ENCODE measurements at places on chromosomes 1 and 21.

GRCh38 chr1:64161357-64161941 lies 42.0 kb upstream of the UBE2U start:
- no peak for DNase-seq

- no peak for DNase-seq
Measured at GRCh38 chr1:7106442-7107108, 321.3 kb downstream of the CAMTA1 start.

DNA sequence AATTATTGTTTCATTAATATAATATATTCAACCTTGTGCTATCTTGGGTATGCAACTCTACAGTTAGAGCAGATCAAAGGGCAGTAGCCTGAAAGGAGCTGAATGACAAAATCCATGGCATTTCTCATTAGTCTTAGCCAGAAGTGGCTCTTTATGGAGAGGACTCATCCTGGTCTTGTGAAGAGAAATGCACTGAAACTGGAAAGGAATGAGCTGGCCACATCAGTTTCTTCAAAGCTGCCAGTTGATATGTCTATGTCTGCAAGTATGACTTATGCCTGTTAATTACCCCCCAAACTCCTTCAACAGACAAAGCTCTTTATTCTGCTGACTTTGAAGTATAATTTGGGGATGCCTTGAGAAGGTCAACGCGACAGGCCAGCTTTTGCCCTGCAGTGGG lies 119.0 kb upstream of the UBE2U start:
- no peak for DNase-seq

DNA sequence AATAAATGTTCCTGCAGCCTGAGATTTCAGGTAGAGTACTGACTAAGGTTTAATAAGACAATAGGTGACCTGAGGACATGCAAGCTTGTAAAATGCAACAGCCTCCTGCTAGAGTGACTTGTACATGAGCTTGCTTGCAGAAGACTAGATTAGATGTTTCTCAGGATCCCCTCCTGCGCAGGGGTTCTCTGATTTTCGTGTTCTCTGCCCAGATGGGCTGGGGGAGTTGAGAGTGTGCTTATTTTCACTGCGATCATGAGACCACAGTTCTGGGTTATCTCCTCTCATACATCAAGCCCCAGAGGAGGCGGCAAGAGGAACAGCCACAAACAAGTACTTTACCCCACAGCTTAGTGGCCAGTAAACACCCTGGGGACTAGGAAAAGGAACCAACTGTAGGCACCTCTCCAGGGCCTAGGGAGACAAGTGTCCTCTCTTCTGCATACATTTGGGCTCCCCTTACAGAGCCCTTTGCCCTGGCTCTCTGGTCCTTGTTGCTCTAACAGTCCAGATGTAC lies 8.0 kb downstream of the TMEM81 start:
- DNase-seq = no peak

DNA sequence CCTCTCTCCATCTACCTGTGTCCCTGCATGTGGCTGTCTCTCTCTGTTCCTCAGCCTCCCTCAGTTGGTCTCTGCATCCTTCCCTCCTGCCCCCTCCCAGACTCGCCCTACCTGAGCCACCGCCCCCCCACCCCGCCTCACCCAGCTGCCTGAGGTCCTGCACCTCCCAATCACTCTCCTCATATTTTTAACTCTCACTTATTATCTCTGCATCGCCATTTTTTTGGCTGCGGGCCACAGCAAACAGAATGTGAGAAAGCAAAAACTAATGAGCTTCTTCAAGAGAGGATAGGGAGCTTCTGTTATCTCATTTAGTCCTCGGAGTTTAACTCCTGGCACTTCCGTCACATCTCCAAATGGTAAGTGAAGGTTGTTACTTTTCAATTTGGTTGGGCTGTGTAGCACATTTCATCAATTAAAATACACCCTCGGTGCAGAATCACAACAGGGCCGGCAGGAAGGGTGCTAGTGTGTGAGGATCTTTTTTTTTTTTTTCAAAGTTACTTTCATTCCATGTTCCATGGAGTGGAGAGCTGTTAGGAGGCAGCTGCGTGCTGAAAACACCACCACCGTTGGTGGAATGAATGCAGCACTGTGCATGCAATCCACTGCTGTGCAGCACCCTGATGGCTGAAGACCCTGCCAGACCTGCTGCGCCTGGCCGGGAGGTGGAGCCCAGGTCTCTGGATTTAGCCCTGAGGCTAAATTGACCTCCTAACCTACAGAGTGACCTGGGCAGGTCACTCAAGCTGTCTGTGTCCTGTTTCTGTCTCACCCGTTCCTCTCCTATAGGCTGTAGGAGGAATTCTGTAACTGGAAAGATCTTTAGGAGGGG lies 157.2 kb upstream of the NFIA start:
- DNase-seq = no peak

- DNase-seq = no peak
Measured at GRCh38 chr1:3351449-3352298, 102.8 kb upstream of the ARHGEF16 start.

DNA sequence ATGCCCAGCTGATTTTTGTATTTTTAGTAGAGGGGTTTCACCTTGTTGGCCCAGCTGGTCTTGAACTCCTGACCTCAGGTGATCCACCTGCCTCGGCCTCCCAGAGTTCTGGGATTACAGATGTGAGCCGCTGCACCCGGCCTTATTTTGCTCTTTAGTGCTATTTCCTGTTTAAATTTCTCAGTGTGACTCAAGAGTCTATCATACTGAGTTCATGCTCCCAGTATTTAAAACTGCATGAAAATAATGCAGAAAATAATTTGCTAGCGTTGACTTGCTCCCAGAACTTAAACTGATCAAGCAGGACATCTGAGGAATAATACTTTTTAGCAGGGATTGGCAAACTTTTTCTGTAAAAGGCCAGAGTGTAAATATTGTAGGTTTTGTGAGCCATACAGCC lies 86.4 kb upstream of the C1orf21 start:
- no peak for DNase-seq

GRCh38 chr1:31366796-31367195 lies 6.1 kb downstream of the FABP3 start:
- no peak for DNase-seq

- no peak for DNase-seq
Measured at GRCh38 chr1:182299728-182300616, 91.6 kb downstream of the GLUL start.

DNA sequence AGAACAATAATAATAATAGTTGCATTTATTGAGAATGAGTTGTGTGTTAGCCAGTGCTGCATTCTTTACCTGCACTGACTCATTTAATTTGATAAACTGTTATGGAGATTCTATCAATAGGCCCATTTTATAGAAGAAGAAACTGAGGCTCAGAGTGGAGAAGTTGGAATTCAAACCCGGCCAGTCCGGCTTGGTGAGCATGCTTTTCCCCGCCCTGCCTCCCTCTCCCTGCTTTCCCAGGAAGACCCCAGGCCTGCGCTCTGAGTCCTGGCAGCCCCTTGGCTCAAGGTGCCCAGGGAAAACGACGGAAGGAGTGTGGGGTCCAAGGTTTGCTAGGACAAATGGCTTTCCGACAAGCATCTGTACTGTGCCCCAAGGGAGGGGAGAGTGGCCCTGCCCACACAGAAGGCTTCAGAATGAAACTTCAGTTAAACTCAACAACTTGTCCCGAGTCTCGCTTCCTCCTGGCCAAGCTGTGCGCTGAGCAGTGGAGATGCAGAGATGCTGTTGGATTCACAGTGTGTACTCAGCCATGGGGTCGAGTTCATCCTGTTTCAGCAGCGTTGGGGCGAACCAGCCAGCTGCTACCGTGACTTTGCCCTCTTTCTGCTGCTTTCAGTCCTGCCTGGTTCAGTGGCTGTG lies 23.3 kb upstream of the PADI6 start:
- DNase-seq = no peak

GRCh38 chr1:88579598-88579997 lies 104.5 kb upstream of the PKN2 start:
- DNase-seq = no peak

GRCh38 chr1:12434174-12434573 lies 183.8 kb downstream of the DHRS3 start:
- no peak for DNase-seq

DNA sequence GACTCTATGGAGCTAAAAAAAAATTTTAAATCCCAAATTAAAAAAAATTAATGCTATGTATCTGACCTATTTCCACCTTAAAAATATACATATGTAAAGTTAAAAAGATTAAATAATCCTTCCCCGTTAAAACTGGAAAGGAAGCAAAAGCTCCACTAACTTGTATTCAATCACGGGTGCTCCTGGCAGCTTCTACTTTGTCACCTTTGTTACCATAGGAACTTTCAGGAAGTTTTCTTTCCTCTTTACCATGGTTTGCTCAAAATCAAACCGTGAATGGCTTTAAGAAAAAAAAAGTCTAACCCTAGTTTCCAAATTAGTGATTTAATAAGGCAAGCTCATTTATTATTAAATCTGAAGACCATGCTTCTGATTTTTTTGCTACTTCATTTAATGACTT lies 3.5 kb downstream of the GPATCH2 start:
- DNase-seq = no peak

DNA sequence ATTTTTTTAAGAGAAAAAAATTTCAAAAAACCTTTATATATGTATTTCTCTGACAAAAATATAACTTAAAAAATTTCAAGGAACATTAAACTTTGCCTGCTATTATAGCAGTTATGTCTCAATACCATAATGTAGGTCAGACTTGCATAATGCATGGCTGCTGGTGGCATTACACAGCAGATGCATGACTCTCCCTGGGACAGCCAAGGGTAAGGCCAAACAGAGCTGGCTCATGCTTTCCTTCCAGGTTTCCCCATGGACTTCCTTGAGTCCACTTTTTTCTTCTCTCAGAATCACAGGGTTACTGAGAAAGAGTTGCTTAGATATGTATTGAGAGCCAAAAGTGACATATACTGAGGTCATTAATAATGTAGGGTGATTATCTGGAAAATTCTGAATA lies 43.7 kb downstream of the RHOU start:
- DNase-seq = no peak

DNA sequence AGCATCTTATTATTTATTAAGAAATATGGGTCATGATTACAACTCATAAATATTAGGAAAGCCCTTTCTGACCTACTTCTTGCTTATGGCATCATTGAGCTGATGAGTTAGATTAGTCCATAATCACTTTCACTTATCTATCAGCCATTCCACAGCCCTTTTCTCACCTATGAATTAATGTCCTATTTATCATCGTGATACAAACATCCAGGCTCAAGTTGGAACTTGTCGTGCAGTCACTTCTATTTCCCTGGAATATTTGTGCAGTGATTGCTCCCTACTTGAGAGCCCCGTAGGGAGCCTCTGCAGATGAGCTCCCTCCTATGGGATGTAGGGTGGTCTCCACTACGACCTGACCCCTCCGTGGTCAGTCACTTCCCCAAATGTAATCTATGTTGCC lies 8.1 kb upstream of the F3 start:
- DNase-seq = no peak

GRCh38 chr1:57506941-57507340 lies 83.1 kb upstream of the DAB1 start:
- DNase-seq = no peak

- DNase-seq = no peak
Measured at GRCh38 chr1:226309398-226310244, 657 bp upstream of the LIN9 start.

- DNase-seq = no peak
Measured at GRCh38 chr1:214446772-214447556, 104.4 kb downstream of the PTPN14 start.

GRCh38 chr1:183480971-183481441 lies 8.7 kb downstream of the SMG7 start:
- DNase-seq = no peak

DNA sequence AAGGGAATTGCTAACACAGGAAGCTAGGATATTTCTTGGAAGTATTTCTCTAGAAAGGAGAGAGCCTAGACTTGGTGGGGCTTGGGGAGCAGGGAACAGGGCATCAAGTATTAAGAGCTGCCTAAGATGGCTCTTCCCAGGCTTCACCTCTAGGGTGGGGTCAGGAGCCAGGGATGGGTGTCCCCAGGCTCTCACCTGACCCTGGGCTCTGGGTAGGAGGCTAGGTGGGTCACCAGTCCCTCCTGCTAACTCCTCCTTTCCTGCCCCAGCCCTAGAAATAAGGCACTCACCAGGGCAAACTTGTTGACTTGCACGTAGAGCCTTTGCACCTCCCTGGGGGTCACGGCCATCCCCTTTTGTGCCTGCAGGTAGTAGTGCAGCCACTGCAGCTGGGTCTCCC lies 15.0 kb downstream of the ETNK2 start:
- no peak for DNase-seq

- no peak for DNase-seq
Measured at GRCh38 chr1:27406362-27406680, 13.9 kb downstream of the GPR3 start.
